NCI-H1092 treated with DMSO at 0.1 percent for 48 hours (cell line): ENCODE measurements at places on chromosomes 3 and 15.

GRCh38 chr3:52547143-52547542 is 10.7 kb downstream of the UQCC5 start:
- DNase-seq: no peak

DNA sequence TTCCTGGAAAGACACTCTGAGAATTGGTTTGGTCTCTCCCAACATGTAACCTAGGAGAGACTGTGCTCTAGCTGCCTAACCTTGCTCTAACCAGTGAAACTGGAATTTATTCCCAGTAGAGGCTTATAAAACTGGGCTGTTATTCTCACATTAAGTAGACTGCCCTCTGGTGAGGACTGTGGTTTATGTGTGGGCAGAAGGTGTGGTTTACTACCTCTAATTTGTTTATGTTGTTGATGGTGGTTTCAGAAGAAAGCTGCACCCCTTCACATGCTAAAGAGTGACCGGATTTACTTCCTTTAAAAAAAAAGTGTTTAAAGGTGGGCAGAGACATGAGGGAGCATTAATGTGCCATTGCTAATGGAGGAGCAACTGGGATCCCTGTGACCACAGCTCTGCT is 273.2 kb downstream of the MECOM start:
- DNase-seq: no peak

DNA sequence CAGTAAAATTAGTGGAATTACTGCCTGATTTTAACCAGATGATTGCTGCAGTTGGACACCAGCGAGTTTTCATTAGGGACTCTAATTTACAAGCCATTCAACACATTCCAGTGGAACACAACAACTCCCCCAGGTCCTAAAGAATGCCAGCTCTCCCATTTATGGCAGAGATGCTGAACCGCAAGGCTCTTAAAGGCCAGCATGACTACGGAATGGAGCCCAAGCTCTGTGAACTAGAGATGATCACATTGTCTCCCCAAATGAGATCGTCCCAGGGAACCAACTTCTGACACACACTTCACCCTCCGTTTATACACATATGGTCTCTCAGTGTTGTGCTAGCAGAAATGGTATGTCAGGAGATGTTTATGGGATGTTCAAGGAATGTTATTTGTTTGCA is 446.2 kb upstream of the NR2F2 start:
- no peak for DNase-seq

DNA sequence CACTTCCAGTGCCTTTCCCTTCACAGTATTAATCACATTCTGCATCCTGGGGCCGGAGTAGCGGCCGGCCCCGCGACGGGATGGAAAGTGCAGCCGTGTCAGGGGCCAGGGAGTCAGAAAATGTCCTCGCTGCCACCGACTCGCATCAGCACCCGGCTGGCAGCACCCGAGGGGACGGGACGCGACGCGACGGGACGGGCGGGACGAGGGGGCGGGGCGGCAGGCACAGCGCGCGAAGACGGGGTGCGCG is 353 bp downstream of the ATG3 start:
- DNase-seq: peak; percentile 70

GRCh38 chr3:162015856-162016255 is 519.2 kb downstream of the OTOL1 start:
- no peak for DNase-seq

DNA sequence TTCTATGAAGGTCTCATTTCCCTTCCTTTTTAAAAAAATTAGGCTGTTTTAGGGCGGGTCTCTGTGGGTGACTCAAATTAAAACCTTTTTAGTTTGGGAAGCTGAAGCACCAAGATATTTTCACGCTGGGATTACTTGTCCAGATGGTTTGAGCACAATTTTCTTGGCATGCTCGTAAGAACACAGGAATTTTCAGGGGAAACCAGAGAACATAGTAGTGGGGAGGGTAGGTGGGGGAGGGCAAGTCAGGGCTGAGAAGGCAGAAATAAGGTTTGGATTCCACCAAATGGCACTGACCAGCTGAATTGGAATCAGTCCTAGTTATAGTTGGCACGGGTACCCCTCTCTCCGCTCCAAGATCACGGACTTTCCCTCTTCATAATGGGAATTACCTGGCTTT is 97.3 kb upstream of the LRIG1 start:
- no peak for DNase-seq

DNA sequence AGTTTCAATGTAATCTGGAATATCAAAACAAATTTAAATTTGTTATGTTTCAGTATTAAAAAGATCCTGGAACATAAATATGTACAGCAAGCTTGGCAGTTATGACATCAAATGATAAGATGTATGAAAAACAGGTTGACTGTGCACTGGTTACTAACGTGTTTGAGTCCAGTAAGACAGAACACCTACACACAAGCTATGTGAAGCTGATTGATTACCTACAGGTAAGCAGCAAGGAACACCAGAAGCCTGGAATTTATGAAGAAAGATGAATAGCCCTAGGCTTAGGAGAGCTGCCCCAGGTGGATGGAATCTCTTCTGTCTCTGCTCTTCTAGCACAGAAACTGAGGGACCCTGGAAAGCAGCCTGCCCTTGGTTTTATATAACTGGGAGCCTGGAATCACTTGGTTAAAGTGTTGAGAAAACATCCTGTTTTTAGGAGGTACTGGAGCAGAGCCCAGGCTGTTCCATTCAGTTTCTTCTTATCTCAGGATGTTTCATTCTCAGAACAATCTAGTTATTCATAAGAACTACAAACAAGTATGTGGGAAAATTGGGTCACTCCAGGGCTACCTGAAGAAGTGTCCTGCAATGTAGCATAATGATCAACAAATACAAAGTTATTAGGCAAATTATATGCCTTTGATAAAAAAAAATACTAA is 36.3 kb downstream of the SLITRK3 start:
- no peak for DNase-seq

DNA sequence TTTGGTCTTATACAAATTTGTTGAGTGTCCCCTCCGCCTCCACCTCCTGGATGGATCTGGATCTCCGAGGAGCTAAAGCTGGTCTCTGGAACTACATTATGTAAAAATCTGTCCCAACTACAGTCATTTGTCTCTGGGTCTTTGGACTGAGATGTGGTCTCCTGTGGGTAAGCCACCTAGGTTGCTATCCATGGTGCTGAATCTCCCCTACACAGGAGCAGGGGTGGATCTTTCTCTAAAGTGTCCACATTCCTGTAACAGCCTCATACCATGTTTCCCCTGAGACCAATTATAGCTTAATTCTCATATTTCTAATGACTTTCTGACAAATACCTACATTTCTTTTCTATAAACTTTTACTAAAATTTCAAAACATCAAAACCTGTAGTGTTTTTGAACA is 625.8 kb downstream of the TAFA4 start:
- no peak for DNase-seq

- DNase-seq: no peak
Observed at GRCh38 chr15:92130906-92131305, 262.8 kb upstream of the ST8SIA2 start.

DNA sequence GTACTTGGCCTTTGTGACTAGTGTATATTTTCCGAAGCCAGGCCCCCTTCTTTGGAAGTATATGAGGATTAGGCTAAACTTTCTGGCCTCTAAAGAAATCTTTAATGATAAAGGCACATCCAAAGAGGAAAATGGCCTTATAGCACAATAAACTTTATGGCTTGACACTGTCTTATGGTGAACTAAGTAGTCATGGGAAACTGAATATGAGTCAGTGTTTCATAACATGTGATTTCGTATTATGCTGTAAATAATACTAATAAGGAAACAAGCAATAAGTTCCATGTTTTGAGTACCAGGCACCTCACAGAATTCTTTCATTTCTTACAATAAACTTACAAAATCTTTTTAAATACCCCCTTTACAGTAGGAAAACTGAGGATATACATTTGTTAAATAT is 8.2 kb downstream of the ZPLD1 start:
- DNase-seq: no peak

DNA sequence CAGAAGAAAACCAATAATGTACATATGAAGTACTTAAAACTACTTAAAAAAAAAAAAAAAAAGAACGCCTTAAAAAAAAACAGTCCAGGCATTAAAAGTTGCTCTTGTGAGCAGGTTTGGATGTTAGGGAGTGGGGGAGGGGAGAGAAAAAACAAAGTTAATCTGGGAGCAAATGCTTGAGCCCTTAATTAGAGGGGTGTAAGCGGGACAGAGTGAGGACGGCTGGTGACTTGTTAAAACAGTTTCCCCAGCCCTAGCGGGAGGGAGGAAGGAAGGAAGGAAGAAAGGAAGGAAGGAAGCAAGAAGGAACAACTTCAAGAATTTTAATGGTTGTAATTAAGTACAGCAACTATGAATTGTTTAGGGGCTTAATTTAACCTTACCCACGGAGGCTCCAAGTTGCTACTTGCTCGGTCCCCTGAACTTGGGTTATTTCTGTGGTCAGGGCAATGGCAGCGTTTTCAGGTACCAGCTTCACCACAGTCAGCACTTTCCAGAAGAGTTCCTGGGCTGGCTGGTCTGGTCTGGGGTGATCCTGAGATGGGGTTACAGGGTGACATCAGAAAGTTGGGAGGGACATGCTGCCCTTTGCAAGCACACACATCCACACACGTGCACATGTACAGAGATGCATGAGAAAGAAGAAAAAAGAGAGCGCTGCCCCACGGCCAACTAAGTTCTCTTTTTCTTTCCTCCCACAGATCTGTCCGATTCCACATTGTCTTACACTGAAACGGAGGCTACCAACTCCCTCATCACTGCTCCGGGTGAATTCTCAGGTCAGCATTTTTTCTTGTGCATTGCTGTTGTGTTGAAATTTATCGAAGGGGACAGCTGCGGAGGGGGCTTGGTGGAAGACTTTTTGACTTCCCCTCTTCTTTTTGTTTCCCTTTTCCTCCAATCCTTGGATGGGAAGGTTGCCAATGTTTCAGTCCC is 14.0 kb downstream of the SMAD6 start:
- no peak for DNase-seq

- no peak for DNase-seq
Observed at GRCh38 chr15:96341513-96342405, 11.3 kb downstream of the NR2F2 start.

DNA sequence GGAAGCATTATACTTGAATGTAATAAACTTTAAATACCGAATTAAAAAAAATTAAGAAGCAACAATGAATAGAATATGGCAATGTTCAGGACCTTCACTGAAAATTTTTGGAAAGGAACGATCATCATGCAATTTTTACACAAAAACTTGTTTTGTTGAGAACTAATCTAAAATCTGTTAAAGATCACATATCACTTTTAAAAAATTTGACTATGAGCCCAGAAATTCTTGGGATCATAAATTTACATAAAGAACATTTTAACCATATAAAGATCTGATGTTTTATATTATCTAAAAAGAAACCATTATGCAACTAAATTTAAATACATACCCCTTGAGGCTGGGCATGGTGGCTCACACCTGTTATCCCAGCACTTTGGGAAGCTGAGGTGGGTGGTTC is 76.2 kb upstream of the MELTF start:
- DNase-seq: no peak

- no peak for DNase-seq
Observed at GRCh38 chr3:130081351-130081881, at the start of gene ALG1L2. ALG1L2 (plus strand) TSS chr3:130081831; CDS start chr3:130082017, 186 bp downstream.

- DNase-seq: peak; percentile 44
Observed at GRCh38 chr3:161599697-161600096, 103.1 kb downstream of the OTOL1 start.

GRCh38 chr15:88704791-88705768 is 66.3 kb downstream of the ISG20 start:
- DNase-seq: no peak
